DMS 273 treated with DMSO at 0.1 percent for 48 hours (cell line): ENCODE measurements at places on chromosomes 7 and 10.

DNA sequence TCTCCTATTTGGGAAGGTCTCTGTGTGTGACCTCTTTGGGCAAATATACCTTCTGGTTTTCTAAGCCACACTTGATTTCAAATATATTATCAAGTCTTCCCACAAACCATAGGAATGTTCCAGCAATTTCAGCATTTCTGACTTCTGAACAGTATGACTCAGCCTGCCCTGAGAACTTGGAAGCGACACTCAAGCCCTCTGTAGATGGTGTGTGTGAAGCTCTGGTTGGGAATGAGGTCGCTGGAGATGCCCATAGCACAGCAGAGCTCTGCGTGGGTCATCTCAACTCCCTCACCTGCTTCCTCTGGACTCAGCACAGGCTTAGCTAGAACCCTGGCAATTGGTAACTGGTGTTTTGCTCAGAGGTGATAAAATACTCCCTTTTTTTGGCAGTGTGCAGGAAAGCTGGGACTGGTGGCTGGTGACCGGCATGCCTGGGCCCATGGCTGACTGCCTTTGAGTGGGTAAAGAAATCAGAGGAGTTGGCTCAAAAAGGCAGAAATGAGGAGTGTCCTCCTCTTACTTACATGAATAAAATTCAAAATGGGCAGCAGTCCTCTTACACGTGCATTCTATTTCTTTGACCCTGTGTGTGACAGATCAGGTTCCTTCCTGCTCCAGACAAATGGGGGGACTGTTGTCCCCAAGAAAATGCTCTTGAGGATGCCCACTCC is 87.5 kb upstream of the NRP1 start:
- DNase-seq = no peak

GRCh38 chr7:54069843-54070242 is 472.3 kb upstream of the VSTM2A start:
- no peak for DNase-seq

DNA sequence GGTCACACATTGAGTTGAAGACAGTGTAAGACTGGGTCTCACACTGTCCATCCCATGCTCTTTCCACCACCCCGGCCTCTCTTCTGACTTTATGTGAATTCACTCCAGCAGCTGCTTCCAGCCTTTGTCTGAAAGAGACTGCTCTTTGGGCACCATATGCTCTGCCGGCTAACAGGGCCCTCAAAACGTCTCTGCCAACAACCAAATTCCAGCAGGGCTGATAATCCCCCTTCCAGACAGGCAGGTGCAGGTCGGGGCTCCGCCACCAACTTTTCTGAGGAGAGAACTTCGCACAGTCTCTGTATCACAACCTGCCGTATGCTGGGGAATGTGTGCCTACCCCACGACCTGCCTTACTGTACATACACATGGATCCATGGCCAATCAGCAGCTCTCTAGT is 64.3 kb downstream of the PLXNA4 start:
- DNase-seq = no peak

- no peak for DNase-seq
Measured at GRCh38 chr10:130392031-130392430, 255.8 kb downstream of the GLRX3 start.

DNA sequence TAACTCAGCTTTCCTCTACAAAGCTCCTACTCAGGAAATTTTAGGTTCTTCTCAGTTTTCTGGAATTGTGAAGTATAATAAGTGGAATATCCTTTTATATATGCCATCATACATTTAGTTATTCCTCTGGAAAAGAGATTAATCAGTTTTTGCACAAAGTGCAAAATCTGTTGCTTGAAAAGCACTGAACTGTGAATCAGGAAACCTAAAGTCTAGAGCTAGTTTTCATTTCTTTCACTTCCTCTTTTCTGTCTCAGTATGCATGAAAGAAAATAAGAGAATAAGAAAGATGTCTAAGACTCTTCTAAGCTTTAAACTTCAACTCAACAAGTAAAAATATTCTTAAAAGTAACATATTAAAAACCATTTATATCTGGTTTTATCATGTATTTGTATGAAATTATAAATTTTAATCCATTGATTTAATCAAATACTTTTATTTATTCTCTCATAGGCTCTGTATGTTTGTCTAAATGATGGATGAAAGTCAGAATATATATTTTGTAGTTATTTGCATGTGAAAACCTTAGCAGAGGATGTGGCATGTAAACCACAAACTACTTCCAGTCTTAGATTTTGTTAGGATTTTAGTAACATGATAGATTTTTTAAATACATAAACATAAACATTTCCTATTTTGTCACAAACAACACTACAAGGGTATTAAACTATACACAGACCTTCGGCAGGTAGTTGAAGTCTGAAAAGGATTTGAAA is 1073.0 kb downstream of the XPNPEP1 start:
- DNase-seq = no peak

GRCh38 chr7:79137942-79138341 is 315.5 kb downstream of the MAGI2 start:
- DNase-seq = no peak

- DNase-seq = no peak
Measured at GRCh38 chr10:44010873-44011602, 362.4 kb upstream of the ZNF32 start.

DNA sequence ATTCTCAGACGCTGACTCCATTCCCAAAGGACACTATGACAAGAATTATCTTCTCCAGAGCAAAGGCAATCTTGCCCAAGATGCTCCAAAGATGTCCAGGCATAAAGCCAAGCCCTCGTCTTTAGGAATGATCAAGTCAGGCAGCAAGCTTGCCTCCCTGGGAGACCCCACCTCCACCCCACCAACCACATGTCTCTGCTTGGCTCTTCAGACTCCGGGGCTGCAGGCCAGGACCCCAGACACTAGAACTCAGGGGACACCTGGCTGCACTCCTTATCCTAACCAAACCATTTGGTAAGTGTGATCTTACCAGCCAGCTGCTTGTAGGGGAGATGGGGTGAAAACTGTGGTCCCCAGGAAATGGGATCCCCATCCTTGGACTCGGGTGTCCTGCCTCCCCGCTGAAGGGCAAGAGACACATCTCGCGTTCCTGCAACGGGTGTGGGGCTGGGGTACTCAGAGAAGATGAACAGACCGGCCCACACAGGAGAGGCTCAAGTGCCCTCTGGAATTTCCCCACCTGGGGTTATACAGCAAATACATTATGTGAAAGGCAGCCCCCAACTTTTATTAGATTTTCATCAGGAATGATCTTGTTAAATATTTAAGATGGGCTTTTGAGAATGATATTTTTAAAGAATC is 55.7 kb downstream of the INSIG1 start:
- DNase-seq = no peak

DNA sequence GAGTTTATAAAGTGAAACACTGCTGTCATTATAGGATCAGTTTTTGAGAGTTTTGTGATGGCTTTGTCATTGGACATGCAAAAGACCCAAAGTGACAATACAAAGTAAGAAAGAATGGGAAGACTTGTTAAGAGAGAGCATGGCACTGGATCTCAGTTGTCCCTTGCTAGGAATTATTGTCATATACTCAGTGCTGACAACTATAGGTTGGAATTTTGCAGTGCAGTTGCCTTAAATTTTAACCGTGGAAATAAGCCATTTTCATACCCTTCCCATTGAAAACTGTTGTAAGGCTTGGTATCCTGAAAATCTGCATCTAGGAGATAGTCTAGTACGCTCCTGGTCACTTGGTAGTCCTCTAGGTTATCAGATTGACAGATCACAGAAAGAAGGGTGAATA is 1156.7 kb downstream of the GATA3 start:
- no peak for DNase-seq

- DNase-seq = no peak
Measured at GRCh38 chr10:33095867-33096815, 138.1 kb upstream of the ITGB1 start.

DNA sequence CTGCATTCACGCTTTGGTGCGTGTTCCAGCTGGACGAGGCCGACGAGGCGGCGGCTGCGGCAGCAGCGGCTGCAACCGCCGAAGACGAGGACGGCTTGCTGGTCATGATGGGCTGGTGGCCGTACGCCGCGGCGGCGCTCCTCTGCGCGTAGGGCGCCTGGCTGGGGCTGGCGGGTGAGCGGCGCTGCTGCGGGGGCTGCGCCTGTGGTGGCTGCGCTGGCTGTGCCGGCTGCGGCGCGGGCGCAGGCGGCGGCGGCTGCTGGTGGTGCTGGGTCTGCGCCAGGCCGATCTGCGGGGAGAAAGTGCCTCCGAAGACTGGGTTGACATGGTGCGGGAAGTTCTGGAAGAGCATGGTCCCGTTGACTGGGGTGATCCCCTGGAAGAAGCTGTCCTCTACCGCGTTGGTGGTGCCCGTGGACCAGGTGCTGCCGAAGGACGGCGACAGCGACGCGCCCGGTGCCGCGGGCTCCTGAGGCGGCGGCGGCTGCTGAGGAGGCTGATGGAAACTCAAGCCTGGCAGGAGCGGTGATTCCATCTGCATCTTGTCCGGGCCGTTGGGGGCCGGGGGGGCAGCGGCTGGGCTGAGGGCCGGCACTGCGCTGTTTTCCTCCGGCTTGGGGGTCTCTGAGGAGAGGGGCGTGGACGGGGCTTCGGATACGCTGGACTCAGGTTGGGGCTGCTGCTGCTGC is 51.1 kb downstream of the CPEB3 start:
- no peak for DNase-seq

- no peak for DNase-seq
Measured at GRCh38 chr7:777728-778078, 50.6 kb upstream of the PRKAR1B start.

GRCh38 chr7:24781106-24781505 is 23.8 kb upstream of the GSDME start:
- no peak for DNase-seq

GRCh38 chr7:35533902-35534301 is 161.0 kb downstream of the HERPUD2 start:
- no peak for DNase-seq

DNA sequence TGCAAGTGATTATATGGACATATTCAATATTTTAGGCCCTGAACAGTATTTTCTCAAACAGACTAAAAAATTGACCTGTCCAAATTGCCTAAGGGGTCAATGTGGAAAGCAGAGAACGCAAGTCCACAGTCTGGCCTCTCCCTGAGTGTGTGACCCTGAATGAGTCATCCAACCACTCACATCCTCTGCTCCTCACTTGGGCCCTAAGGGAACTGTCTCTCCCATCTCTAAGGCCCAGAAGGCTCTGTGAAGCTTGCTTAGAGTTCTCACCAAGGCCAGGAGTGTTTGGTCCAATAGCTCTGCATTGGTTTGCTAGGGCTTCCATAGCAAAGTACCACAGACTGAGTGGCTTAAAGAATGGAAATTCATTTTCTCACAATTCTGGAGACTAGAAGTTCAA is 155.1 kb downstream of the LSM5 start:
- DNase-seq = no peak

DNA sequence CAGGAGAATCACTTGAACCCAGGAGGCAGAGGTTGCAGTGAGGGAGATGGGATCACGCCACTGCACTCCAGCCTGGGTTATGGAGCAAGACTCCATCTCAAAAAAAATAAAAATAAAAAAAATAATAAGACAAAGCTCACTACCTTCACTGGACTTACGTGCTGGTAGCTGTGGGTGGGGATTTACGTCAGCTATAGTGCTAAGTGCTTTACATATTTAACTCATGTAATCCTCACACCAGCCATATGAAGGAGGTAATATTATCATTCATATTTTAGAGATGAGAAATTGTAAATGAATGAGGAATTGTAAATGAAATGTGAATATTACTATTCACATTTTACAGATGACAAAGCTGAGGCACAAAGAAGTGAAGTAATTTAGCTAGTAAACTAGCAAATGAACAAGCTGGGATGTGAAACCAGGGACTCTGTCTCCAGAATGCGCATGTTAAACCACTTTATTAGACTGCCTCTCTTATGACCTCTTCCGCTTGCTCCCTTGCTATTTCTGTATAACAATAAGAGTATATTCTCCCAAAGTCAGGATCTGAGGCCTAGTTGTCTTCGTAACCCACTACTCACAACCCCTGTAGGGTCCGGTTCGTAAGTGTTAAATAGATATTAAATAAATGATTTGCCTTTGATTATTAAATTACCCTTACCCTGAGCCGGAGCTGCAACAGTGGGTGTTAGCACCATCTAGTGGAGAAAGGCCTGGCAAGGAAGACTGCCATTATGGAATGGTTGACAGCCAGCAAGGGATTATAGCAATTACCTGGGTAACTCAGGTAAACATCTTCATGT is 70.2 kb downstream of the HTR7 start:
- DNase-seq = no peak

- DNase-seq = no peak
Measured at GRCh38 chr10:96863922-96864543, 31.9 kb downstream of the LCOR start.

GRCh38 chr10:77590344-77591237 is 47.0 kb downstream of the KCNMA1 start:
- peak; percentile 33 for DNase-seq

GRCh38 chr7:42831718-42832522 is 80.0 kb downstream of the C7orf25 start:
- no peak for DNase-seq

DNA sequence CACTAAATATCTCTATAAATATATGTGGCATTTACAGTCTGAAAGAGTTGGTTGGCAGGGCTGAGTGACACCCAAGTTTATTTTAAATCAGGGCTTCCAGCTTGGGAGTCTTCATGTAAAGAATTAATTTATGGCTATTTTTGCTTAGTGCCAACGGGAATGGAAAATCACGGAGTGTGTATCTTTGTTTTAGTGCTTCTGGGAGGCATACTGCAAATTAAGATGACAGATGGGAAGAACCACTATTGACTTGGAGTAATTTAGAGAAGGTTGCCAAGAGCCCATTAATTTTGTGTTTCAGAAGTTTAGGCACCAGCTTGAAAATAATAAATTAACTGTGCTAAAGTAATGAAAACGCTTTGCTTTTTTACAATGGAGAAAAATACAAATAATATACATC is 135.2 kb downstream of the GPR37 start:
- DNase-seq = no peak

DNA sequence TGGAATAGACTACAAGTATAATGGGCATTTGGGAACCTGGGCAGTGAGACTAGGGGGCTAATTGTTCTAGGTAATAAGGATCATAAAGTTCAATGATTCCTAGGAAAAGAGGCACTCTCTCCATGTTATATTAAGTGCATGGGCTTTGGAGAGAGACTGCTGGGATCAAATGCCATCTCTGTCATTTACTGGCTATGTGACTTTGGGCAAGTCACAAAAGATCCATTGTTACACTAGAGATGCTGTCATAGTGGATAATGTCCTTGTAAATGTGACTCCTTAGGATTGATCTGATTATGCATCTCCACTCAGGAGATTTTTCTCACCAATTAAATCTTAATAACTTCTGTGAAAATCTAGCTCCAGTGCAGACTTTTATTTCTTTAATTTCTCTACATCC is 156.3 kb upstream of the CACNA2D1 start:
- no peak for DNase-seq

GRCh38 chr10:60732807-60733516 is 45.3 kb upstream of the CDK1 start:
- DNase-seq = no peak
